ENCODE measurements at places on chromosomes 13 and 19.

- peak; percentile 88 for DNase-seq
Observed at GRCh38 chr13:52195401-52195837, 36.0 kb upstream of the NEK3 start.

DNA sequence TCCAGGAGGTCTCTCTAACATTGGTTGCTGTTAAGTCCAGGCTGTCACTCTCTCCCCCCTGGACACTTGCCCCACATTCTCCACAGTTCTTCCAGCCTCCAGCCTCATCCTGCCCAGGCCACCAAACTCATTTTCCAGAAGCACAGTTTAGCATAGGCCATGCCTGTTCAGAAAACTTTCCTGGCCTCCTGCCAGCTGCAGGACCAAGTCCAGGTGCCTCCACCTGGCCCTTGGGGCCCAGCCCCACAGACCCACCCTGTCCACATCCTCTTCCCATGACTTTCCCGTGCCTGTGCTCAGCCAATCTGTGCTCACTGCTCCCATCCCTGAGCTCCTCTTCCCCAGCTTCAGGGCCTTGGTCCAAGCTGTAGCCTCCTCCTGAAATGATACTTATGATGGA is 905.0 kb downstream of the UQCRFS1 start:
- DNase-seq, result no peak

GRCh38 chr19:2625434-2625833 is 77.1 kb downstream of the GNG7 start:
- no peak for DNase-seq

GRCh38 chr19:53647350-53647749 is 15.6 kb downstream of the DPRX start:
- DNase-seq, result no peak

- no peak for DNase-seq
Observed at GRCh38 chr19:35184884-35185283, 30.3 kb downstream of the FXYD5 start.

- DNase-seq, result no peak
Observed at GRCh38 chr19:51600940-51601580, 29.1 kb downstream of the SIGLEC5 start.

DNA sequence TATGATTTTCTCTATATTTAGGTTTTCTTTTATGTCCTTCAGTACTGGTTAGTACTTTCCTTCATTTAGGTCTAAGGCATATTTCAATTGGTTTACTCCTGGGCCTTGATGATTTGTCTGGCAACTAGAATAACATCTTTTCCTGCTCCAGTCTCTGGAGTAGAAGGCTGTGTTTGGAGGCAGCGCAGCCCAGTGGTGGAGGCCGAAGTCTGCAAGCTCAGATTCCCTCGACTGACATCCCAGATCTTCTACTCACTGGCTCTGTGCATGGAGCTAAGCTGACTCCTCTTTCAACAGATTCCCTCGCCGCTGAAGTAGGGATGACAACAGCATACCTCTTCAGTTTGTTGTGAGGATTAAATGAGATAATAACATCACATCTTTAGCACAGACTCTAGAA is 141.0 kb downstream of the RAP2A start:
- DNase-seq, result peak; percentile 65

DNA sequence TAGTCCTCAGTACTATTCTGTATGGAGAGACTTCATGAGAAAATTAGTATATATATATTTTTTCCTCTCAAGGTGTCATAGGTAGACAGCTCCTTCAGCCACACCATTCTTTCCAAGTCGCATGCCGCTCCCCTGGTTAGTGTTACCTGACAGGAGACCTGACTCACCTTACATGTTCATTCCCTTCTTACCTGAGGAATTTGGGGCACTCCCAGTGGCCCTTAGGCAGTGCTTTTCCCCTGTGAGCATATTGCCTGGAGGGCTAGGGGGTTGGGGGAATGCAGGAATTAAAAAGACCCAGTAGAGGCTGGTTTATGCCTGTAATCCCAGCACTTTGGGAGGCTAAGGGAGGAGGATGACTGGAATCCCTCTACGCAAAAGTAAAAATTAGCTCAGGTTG is 9.0 kb upstream of the ACTN4 start:
- no peak for DNase-seq

GRCh38 chr13:43273362-43273761 is 250.0 kb downstream of the DNAJC15 start:
- peak; percentile 51 for DNase-seq

GRCh38 chr19:33194886-33195644 is 935 bp downstream of the LRP3 start:
- DNase-seq, result peak; percentile 26

DNA sequence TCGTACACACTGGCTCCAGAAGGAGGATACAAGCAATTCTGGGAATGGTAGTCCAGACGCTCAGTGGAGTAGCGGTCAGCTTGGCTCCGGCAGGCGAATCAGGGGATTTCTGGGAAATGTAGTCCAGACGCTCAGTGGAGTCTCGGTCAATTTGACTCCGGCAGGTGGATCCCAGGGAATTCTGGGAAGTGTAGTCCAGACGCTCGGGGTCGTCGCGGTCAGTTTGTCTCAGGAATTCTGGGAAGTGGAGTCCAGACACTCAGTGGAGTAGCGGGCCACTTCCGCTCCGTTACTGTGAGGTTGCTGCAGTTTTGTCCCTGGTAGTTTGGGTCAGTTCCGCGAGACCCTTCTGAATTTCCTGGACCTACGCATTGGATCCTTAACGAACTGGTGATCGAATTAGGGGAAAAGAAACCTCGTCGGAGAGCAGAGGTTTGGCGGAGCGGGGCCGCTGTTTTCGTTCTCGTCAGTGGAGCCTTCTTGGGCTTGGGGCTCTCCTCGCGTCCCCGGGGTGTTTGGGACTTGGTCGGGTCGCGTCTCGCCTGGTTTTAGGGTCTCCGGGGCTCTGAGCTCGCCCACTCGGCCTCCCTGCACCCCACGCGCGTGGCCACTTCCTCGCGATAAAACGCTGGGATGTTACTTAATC is at the start of gene ZNF225:
Gene ZNF225, plus strand, starts transcription at position 262 of the 646 bp plus-strand sequence. CDS start 2,429 bp downstream, outside the sequence.
- DNase-seq, result peak; percentile 99

DNA sequence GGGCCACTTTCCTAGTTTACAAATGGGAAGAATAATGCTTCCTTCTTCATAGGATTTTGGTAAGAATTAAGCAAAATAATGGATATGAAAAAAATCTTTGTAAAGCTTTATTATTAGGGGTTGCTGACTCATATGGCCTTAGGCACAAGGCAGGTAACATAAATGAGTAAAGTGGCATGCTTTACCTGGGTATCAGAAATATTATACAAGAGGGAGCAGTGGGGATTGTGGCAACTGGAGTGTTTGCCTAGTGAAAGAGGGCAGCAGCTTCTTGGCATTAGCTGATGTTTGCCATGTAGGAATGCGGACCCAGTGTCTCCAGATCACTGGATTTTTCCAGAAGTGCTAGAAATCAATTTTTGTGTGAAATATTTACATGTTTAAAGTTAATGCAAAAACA is 19.5 kb downstream of the WDFY2 start:
- no peak for DNase-seq

- no peak for DNase-seq
Observed at GRCh38 chr19:45560686-45561085, 23.9 kb downstream of the OPA3 start.

DNA sequence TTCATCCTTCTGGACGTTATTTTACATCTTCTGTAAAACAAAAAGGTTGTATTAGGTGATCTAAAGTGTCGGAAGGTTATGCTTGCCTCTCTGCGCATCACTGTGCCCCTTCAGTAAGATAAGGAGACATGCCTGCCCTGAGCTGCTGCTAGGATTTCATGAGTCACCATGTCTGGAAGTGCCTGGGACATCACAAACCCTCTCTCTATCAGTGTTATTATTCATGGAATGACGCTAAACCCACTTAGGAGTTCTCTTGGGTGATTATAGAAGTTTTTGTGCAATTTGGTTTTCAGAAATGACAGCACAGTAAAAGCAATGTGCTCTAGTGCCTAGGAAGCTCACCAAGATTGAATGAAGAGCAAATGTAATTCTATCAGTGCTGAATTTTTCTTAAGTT is 617.7 kb downstream of the DCT start:
- peak; percentile 92 for DNase-seq

DNA sequence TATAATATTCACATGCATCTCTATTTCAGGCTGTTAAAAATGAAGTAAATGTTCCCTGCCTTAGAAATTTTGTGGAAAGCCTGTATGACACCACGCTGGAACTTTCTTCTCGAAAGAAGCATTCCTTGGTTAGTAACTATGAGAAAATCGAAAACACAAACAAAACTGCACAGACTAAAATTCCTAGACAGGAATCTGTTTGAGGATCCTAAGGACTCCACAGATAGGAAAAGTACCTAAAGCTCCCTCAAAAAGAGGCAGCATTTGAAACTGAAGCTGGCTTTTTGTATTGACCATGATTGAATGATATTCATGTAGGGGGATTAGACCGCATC is 103.4 kb downstream of the FRY start:
- DNase-seq, result no peak

- no peak for DNase-seq
Observed at GRCh38 chr13:40170982-40171381, 495.5 kb downstream of the FOXO1 start.

GRCh38 chr19:48844472-48844871 is 8.2 kb upstream of the HSD17B14 start:
- DNase-seq, result peak; percentile 59
